Lung (tissue), 17 donors: ENCODE measurements at places on chromosomes 2 and 18.
A peak's percentile ranks its signal among the peaks of the same experiment; 100 is the strongest.

- DNase-seq = peak; percentile 11
These were observed 44.7 kb downstream of the POMC start for GRCh38 chr2:25123682-25124081.

DNA sequence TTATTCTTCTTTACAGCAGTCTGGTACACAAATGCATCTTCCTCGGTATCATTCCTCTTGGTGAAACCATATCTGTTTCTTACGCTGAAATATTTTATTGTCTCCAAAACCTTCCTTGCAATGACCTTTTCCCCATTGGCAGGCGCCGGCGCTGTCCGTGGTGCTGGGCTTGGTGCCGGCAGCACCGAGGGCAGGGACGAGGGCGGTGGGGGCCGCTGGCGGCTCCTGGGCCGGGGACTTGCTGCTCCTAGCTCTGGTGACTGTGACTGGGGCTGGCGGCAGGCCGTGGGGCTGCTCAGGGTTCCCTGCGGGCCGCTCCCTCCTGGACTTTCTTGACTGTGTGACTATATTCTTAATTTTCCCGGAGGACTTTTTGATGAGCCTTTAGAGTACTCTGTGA is 72.5 kb downstream of the GPR39 start:
- peak; percentile 21 for DNase-seq

DNA sequence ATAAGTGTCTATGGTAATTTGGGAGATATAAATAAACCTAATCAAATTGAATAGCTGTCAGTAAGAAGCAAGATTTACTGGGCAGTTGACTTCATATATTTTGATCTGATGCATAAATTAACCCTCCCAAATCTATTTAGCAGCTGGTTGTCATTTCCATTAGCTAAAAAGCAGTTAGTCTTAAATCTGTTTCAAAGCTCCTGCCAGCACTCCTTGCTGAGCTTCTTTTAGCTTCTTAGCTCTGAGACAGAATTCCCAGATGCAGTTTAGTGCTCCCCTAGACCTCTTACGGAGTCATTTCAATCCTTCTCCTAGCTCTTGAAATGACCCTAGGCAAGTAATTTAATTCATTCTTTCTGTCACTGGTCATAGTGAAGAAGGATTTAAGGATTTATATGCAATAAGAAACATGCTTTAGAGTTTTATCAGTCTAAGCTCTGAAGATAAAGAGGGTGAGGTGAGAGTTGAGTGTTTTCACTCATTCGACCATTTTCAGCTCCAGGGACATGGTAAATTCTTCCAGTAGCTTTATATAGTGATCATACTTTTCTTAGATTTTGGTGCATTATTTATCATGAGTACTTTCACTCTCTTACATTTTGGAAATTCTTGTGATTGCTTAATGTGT is 98.9 kb downstream of the PHLPP1 start:
- peak; percentile 17 for DNase-seq

DNA sequence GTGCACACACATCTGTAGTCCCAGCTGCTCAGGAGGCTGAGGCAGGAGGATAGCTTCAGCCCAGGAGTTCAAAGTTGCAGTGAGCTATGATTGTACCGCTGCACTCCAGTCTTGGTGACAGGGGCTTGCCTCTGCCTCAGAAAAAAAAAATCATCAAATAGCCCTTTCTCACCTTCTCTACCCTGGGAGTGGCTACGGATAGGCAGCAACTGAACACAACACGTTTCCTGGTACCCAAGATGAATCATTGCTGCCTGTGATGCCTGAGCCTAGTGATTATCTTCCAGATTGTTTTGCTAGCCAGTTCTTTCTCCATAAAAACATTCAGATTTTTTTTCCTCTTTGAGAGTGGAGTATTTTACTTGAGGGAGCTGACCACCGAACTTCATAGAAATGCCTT is 13.5 kb downstream of the INPP4A start:
- no peak for DNase-seq

GRCh38 chr2:169091256-169091655 is 21.9 kb downstream of the DHRS9 start:
- no peak for DNase-seq

GRCh38 chr2:73939419-73939818 is 12.7 kb downstream of the DGUOK start:
- no peak for DNase-seq

- DNase-seq = no peak
These were observed 1053.0 kb downstream of the TSN start for GRCh38 chr2:122808286-122808969.

GRCh38 chr2:145687442-145688134 is 1167.7 kb upstream of the ZEB2 start:
- DNase-seq = no peak

- DNase-seq = peak; percentile 47
These were observed 266.3 kb downstream of the MTX2 start for GRCh38 chr2:176535467-176536113.

GRCh38 chr18:45139478-45139877 is 458.8 kb downstream of the SETBP1 start:
- DNase-seq = no peak

DNA sequence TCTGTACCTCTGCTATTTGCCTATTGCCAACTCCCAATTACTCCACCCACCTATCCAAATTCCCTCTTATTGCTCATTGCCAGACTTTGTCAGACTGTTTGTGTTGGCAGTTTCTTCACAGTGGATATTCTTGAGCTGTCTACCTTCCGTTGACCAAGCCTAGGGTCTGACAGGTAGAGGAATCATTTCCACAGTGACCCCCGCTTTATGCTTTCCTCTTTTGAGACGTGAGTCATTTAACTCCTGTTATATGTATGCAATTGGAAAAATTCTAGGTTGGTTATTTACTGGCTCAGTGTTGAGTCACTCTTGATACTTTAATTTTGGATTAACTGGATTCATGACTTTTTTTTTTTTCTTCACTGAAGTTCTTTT is 187.7 kb downstream of the IRS1 start:
- DNase-seq = no peak

GRCh38 chr2:233480490-233481202 is 85.9 kb downstream of the USP40 start:
- DNase-seq = peak; percentile 28

DNA sequence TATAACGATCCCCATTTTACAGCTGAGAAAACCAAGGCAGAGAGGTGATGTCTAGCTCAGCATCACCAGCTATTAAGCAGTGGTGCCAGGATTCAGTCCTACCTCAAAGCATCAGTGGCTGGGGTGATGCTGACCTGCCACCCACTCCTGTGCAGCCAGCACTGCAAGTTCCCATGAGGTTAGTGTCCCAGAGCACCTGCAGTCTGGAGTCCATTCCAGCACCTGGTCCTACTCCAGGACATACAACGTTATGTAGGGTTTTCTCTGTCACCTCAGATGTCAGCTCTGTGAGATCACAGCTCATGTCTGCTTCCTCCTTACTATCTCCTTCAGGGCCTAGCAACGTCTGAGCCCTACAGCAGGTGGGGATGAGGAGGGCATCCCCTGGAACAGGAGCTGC is 328.0 kb upstream of the HS6ST1 start:
- no peak for DNase-seq

- peak; percentile 95 for DNase-seq
These were observed 186.8 kb downstream of the LTBP1 start for GRCh38 chr2:33133454-33133952.

DNA sequence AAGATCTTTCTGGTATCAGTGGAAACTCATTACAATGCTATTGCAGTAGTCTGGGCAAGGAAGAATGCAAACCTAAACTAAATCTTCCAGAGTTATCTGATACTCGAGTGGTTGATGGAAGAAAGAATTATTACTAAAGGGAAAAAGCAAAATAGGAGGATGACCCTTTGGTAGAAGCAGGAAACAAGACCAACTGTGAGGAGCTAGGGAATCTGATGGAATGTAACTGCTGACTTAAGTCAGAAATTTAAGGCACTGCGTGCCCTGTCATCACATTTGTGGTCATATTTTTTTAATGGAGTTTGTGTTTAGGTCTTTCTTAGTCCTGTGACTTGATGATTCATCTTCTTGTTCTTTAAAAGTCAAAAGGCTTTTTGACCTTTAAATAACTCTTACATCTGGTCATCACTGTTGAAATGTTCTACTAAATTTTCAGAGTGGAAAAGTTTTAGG is 36.5 kb upstream of the ARMC9 start:
- no peak for DNase-seq

DNA sequence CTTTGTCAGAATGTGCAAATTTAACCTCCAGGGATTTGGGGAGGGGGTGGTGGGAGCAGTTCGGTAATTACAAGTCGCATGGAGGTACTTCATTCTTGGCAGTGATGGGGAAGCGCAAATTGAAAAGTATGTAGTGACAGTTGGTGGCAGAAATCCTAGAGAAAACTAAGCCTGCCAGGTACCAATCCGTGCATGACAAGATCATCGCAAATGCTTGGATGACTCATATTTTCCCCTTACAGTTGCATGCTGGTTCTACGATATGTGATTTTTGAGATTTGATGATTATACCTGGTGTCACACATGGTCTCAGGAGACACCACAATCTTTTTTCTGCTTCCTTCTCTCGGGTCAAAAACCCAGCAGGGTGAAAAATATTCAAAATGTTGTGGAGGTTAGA is 479.7 kb upstream of the ID2 start:
- no peak for DNase-seq

DNA sequence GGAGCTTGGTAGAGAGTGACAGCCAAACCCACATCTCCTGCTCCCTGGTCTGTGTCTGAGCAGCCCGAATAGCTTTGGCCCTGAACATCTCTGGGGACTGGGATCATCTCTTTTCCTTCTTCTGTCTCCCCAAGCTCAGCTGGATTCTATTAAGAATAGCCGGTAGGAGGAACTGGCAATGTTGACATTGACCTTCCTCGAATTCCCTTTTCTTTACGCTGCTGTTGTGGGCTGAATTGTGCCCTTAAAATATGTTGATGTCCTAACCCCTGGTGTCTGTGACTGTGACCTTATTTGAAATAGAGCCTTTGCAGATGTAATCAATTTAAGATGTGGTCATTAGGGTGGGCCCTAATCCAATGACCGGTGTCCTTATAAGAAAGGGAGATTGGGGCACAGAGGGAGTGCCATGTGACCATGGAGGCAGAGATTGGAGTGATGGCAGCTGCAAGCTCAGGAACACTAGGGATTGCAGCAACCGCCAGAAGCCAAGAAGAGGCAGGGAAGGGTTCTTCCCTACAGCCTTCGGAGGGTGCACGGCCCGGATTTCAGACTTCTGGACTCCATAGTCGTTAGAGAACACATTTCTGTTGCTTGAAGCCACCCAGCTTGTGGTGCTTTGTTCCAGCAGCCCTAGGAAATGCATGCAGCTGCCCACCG is 5.8 kb upstream of the SFTPB start:
- no peak for DNase-seq

GRCh38 chr2:96906729-96907114 is 36.8 kb upstream of the SEMA4C start:
- peak; percentile 82 for DNase-seq

- DNase-seq = no peak
These were observed 197.4 kb downstream of the NBAS start for GRCh38 chr2:15363734-15364133.

GRCh38 chr2:29921560-29921915 is at the start of gene ALK:
TSS of gene ALK (minus strand) at chr2:29921586. CDS start at chr2:29920659, 927 bp downstream.
- DNase-seq = peak; percentile 76

- no peak for DNase-seq
These were observed 39.6 kb upstream of the PGAP1 start for GRCh38 chr2:196966061-196966460.

DNA sequence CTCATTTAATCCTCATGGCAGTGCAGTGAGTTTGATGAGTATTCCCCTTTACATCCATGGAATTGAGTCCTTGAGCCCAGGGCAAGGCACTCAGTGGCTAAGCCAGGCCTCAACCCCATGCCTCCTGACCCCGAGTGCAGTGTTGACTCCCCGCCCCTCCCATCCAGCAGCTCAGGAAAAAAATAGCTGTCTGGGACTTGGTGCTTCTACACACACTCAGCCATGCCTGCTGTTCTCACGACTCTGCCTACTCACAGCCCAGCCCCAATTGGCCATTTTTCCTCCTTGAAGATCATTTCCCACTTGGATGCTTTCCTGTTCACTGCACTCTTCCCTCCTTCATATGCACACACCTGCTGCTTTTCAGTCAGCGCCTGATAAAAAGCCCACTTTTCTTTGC is 8.8 kb downstream of the FOSL2 start:
- no peak for DNase-seq

DNA sequence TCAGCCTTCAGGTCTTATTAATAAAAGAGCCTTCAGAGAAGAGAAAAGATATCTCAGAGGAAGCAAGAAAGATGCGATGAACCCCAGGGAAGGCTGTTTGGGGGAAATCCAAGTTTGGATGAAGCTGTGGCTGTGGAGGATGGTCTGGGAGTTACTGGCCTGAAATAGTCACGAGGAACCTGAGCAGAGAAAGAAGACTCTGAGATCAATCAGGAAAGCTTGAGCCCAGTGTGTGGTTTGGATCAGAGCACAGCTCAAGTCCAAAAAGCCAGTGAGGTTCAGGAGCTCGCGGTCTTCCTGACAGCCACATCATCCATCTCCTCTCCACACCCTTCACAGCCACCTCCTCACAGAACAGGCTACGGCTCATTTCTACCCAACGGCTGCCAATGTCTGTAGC is 87.4 kb upstream of the SERPINE2 start:
- DNase-seq = no peak

DNA sequence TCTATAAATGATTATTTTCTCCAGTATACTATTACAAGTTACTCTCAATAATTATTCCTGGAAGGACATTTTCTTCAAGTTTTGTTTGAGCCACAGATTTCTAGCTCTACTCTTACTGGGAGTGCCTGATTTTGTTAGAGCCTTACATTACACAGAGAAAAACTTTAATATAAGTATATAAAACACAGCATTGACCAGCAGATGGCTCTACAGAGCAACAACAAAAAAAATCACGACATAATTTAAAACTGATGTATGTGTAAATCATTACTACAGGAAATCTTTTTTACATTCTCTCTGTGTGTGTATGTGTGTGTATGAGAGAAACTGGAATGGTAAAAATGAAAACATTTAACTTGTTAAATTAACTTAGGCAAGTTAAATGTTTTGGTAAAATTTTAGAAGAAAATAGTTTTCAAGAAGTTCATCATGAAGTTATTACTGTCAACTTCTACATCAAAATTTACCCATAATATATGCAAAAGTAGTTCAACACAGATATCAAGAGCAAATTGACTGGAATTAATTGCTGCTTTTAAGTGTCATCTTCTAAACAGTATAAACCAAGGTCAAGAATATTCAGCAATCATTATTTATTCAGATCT is 103.3 kb downstream of the MDH1 start:
- DNase-seq = no peak

DNA sequence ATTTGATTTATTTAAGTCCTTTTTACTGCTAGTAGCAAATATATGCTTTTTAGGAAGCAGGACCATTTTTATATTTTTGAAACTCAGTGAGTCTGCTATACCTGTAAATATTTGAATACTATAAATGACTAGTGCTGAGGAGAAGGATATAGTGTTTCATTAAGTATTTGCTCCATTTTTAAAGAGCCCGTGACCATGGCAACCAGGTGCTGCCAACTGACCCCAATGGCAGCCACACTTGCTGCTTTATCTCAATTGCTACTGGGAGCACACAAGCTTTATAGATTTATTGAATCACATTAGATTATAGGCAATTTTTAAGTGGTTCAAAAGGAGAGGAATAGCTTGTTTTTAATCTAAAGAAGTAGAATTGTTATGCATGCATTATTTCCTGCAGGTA is 142.0 kb downstream of the SCG2 start:
- DNase-seq = peak; percentile 15
